ENCODE measurements at places on chromosomes 4 and X. TPM values are rescaled to one million over a fixed set of nuclear protein-coding genes. Genes with fewer than 3 reads are reported as not detected.

RHOH gene
- not detected for total RNA-seq

GLRA2 gene
- total RNA-seq, result 86.1 TPM

FABP2 gene
- not detected for total RNA-seq

CXCL13 gene
- not detected for total RNA-seq

TLR1 gene
- total RNA-seq, result 3.8 TPM

PPP2R3B gene
- 22.5 TPM for total RNA-seq

AFM gene
- not detected for total RNA-seq

STAP1 gene
- total RNA-seq, result not detected

HSFX3 gene
- not detected for total RNA-seq

TASL gene
- 0.31 TPM for total RNA-seq

ADH4 gene
- not detected for total RNA-seq

LNX1 gene
- total RNA-seq, result 54.1 TPM

PCGF3 gene
- total RNA-seq, result 100 TPM

PPP2R2C gene
- 60.7 TPM for total RNA-seq

ZFP42 gene
- not detected for total RNA-seq

CSAG3 gene
- total RNA-seq, result not detected

UGT2B15 gene
- total RNA-seq, result not detected

HGFAC gene
- total RNA-seq, result 8.8 TPM

PDGFC gene
- 36.0 TPM for total RNA-seq

FGFBP2 gene
- total RNA-seq, result not detected

SPACA5 gene
- total RNA-seq, result not detected

SPANXA2 gene
- not detected for total RNA-seq

DACH2 gene
- 11.3 TPM for total RNA-seq

PTCHD1 gene
- total RNA-seq, result 15.3 TPM

COX7B2 gene
- total RNA-seq, result not detected

CFI gene
- 1.6 TPM for total RNA-seq

RHOXF1 gene
- total RNA-seq, result not detected

GLUD2 gene
- total RNA-seq, result 1.6 TPM

GPR143 gene
- 1.3 TPM for total RNA-seq
